ENCODE measurements at places on chromosomes 11 and 22.
A peak's percentile ranks its signal among the peaks of the same experiment; 100 is the strongest.

DNA sequence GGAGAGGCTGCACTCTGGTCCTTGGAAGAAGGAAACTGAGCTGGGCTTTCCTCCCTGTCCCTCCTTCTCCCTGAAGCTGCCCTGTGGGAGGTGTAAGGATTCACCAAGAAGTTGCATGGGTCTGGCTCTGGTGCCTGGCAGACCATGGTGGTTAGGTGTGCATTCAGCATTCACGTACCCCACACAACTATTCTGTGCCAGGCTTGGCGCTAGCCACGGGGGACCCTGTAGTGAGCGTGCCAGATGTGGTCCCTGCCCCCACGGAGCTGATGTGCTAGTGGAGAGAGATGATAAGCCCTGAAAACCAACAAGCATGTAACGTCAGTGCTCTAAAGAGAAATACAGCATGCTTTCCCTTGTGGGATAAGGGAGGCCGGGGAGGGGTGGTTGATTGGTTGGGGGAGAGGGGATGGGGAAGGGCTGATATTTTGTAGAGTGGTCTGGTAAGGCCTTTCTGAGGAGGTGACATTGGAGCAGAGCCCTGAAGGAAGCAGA is 48.9 kb downstream of the CD82 start:
- DNase-seq: no peak

DNA sequence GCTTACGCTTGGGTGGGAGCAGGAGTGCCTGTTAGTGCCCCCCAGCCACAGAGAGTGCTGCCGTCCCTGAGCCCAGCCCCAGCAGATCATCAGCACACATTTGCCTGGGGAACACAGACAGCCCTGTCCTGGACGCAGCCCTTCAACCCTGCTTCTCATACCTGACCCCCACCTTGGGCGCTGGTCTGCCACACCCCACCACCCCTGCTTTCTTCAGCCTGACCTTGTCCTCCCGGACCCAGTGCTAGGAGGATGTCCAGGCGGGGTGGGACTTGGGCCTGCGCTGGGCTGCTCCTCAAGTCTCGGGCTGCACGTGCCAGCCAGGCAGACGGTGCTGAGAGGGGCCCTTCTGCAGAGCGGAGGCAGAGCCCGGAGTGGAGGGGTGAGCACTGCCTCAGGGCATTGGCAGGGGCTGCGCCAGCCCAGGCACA is 119.2 kb downstream of the KCNQ1OT1 start:
- DNase-seq: no peak

GRCh38 chr22:38305471-38306448 is 11.5 kb downstream of the CSNK1E start:
- DNase-seq: peak; percentile 54

GRCh38 chr22:21009638-21010425 is 5.1 kb upstream of the P2RX6 start:
- DNase-seq: no peak

GRCh38 chr11:47234669-47235100 is 13.9 kb downstream of the ACP2 start:
- DNase-seq: peak; percentile 51

DNA sequence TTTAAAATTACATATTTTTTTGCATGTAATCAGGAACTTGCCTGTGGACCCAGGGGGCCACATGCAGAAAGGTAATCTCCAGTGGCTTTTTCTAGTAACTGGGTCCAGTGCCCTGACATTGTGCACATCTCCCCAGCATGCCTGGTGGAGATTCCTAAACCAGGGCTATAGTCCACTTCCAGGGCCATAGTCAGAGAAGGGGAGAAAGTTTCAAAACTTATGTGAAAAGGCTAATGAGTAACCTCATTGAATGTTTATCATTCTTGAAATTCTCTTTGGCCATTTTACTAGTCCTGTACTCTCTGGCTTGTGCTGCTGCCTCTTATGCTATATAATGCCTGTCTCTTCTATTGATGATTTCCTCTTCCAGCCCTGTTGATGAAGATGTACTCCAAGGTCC is 47.8 kb downstream of the BARX2 start:
- no peak for DNase-seq

- no peak for DNase-seq
Observed at GRCh38 chr22:30284666-30285065, 4.6 kb downstream of the CASTOR1 start.

DNA sequence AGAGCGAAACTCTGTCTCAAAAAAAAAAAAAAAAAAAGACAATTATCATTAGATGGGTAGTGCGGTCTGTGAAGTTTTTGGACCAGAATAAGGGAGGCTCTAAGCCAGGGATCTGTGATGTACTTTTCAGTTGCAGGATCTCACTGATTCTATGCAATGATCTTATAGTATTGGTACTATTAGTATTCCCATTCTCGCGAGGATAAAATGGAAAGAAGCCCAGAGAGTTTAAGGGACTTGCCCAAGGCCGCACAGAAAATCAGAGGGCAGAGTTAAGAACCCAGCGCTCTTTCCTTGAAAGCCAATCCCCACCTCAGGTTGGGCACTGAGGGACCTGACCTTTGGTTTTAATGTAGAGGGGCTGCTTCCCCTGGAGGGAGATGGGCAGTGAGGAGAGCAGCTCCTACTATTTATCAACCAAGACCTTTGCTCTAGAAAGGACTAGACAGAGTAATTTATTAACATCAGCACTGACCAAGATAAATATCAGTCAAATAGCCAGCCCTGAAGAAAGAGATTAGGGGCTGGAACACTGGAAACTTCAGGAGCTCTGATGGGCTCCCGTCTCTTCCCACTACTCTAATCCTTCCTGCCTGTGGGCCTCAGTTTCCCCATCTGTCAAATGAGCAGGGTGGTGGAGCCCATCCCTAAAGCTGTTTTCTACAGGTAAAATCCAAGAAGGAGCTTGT is 6.0 kb downstream of the NIPSNAP1 start:
- no peak for DNase-seq

DNA sequence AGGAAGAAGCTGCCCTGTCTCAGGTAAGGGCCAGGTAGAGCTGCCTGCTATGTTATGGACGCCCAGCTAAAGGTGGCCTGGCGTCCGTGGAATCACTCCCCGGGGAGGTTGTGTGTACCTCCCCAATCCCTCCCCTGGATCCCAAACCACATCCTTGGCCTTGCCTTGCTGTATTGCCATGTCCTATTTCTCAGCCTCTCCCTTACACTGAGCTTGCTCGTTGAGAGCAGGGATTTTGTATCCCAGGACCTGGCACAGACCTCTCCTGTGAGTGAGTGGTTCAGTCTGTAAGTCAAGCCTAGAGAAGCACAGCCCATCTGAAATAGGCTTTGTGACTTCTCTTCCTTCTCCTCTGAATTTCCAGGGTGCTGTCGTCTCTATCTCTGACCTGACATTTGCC is 53.9 kb downstream of the TRAF6 start:
- DNase-seq: no peak

DNA sequence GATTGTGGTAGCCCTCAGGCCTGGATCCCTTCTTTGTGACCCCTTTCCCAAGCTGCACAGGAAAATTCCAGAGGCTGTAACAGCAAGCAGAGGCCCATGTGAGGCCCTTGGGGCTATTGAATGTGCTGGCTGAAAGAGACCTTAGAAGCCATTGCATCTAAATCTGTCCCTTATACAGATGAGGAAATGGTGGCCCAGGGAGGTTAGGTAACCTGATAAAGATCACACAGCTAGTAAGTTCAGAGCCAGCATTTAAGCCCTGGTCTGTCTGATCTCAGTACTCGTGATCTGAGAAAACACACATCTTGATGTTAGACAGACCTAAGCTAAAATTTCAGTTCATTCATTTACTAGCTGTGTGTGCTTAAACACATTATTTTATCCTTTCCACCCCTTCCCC is 115.9 kb upstream of the TBCEL start:
- DNase-seq: no peak

DNA sequence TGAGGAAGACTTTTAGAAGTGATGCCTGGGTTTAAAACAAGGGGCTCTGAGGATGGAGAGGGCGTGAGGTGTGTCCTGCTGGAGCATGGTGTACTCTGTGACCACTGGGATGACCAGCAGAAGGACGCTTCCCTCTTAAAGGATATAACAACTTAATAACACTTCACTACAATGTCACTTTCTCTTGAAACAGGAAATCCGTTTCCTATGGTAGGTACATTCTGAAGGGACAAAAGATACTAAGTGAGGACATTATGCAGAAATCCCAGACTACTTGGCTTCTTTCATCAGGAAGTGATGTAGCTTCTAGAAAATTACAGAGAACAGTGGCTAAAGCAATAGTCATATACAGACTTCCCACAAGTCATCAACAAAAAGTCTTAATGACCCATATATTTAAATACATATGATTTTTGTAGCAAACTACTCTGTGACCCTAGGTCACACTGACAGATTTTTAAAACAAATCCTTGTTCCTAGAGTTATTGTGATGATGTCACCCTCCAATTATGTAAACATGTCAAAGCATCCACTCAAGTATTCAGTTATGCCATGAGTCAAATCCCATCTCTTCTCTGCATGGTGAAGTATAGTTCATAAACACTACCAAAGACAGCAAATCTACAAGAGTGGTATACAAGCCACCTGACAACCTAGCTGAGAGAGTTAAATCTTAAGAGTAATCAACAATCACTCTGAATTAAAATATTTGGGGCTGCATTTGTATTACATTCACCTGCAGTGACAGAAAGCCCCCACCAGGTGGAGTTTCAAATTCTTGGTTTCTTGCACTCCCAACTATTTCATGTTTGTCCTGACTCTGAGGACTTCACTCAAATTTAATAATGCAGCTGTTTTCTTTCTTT is 32.8 kb downstream of the PITPNB start:
- peak; percentile 53 for DNase-seq

- no peak for DNase-seq
Observed at GRCh38 chr11:30433831-30434230, 110.9 kb downstream of the ARL14EP start.

DNA sequence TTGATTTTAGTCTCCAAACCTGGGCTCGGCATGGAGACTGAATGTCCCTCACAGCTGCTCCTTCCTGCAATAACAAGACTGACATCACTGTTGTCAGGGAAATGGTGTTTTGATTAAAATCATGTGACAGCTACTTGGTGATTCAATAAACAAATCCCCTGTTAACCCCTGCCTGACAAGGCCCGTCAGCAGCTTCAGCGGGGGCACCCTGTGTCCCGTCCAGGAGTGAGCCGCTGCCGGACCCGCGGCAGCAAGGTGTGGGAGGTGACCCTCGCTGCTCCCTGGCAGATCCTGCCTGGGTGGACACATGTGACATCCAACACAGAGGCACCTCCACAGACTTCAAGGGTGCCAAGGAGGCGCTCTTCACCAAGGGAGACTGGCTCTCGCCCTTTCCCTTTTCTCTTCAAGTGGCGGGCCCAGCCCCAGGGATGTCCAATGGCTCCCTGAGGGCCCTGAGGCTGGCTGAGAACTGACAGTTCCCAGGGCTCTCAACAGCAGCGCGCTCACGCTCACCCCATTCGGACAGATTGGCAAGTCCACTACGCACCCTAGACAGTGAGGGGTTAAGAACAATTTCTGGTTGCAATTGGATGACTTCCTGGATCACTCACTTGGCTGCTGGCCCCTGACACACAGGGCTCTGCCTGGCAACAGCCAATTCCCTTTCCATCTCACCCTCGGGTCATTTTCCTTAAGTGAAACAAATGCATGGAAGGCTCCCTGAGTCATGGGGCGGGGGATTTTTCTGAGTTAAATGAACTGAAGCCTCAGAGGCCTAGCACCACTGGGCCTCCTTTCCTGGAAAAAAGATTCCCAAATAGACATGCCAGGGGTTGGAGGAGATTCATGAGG is 30.7 kb downstream of the PPP2R1B start:
- DNase-seq: no peak

- DNase-seq: no peak
Observed at GRCh38 chr11:134901542-134901941, 489.5 kb upstream of the B3GAT1 start.

DNA sequence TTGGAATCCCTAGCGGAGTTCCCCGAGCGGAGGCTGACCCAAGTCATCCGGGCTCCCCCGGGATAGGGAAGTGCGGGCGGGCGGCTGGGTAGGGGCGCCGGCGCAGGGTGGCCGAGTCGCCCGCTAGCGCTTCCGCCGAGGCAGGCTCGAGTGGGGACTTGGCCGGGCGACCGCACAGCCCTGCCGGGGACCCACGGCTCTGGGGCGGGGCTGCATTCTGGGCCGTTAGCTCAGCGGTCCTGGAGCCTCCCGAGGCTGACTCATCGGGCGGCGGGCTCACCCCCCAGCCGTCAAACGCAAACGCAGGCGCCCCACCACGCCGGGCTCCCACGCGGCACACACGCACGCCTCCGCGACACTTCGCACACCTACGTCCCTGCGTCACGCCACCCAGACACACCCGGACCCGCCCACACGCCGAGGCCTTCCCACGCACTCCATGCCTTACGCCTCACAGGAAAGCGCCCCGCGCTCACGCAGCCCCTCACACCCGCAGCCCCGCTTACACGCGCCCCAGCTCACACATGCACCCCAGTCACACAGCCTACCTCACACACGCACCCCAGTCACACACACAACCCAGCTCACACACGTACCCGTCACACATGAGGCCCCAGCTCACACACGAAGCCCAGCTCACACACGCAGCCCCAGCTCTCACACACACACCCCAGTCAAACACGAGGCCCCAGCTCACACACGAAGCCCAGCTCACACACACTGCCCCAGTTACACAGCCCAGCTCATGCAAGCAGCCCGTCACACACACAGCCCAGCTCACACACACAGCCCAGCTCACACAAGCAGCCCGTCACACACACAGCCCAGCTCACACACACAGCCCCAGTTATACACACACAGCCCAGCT is 1.2 kb downstream of the PHLDB1 start:
- DNase-seq: peak; percentile 89
